MM.1S (cell line): ENCODE measurements at places on chromosomes 2 and 18.

DNA sequence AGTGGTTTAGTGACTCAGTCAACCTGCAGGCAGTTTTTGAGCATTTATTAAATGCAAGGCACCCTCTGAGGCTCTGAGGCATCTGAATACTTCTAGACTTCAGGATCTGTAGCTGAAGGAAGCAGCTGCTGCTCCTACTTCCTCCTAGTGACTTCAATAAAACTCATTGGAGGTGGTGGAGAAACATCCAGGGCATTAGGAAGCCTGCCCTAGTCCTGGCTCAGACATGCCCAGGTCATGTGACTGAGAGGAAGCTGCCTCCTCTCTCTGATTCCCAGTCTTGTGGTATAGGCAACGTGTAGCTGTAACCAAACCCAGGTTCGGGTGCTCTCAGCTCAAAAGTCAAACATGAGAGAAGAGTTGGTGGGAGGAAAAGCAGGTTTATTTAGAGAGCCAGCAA, 287.2 kb upstream of the GYPC start:
- no peak for DNase-seq

DNA sequence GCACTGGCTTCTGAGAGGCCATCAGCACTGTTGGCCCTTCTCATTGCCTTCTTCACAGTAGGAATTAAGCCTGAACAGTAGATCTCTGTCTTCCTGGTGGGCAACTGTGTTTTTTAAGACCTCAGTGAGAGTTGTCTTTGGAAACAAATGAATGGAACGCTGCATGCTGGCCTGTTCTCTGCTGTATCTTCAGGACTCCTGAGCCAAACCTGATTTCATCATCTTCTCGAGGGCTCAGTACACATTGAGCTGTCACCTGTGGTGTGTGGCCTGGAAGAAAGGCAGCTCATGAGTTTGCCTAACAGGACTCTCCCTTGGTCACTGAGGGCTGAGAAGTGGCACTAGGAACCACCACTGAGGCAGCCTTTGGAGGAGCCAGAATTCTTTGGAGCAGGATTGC, 39.7 kb downstream of the SH3RF3 start:
- no peak for DNase-seq

- no peak for DNase-seq
Observed at GRCh38 chr2:239143858-239144712, 256.7 kb downstream of the HDAC4 start.

DNA sequence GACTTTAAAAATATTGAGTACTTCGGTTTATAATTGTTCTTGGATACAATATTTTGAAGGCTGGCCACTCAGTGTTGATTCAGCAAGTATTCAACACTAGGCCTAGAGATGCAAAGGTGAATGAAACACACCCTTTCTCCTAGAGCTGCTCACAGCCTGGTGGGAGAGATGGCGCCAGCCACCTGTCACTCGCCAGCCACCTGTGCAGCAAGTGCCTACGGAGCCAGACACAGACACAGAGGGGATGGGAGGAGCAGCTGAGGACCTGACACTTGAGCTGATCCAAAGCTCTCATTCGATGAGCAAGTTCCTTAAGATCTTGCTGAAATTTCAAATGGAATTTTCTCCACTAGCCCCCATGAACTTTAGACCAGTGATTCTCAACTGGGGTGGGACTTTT, 151.1 kb upstream of the RIOK3 start:
- DNase-seq, result no peak

- no peak for DNase-seq
Observed at GRCh38 chr2:112993831-112994230, 11.4 kb upstream of the IL36A start.

GRCh38 chr2:42328148-42328833, 32.7 kb downstream of the COX7A2L start:
- peak; percentile 39 for DNase-seq

- DNase-seq, result no peak
Observed at GRCh38 chr2:136254681-136255080, 136.7 kb upstream of the CXCR4 start.

DNA sequence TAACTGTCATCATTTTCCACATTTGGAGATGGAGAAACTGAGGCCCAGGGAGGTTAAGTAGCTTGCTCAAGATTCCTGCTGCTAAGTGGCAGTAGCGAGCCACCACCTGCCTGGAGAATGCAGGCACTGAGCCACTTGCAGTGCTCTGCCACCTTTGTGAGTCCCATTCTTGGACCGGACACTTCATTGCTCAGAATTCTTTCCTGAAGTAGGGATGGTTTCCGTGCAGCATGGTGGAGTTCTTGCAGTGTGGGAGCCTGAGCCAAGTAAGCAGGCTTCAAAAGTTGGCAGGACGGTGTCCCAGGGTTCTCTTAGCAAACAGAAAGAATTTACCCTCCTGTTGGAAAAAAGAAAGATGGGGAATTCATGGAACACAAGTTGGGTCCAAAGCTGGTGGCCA, 115.0 kb upstream of the MMADHC start:
- DNase-seq, result no peak

DNA sequence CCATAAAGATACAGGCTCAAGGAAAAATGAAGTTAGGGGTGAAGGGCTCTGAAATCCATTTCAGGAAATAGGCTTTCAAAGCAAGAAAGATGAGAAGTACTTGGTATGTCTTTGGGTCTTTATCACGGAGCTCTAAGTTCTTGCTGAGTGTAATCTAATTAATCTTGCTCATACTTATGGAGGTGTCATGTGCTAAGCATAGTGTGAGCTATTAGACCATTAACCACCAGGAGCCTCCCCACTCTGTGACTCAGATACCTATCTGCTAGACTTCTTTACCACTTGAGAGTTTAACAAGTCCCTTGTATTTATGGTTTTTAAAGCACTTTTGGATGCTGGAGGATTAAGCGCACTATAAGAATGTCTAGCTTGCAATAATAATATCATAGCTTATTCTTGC, 678.7 kb downstream of the EPHA4 start:
- no peak for DNase-seq

GRCh38 chr2:55087936-55088335, 37.7 kb upstream of the RTN4 start:
- no peak for DNase-seq
